ENCODE measurements at places on chromosomes 2 and 18.
A peak's percentile ranks its signal among the peaks of the same experiment; 100 is the strongest.

DNA sequence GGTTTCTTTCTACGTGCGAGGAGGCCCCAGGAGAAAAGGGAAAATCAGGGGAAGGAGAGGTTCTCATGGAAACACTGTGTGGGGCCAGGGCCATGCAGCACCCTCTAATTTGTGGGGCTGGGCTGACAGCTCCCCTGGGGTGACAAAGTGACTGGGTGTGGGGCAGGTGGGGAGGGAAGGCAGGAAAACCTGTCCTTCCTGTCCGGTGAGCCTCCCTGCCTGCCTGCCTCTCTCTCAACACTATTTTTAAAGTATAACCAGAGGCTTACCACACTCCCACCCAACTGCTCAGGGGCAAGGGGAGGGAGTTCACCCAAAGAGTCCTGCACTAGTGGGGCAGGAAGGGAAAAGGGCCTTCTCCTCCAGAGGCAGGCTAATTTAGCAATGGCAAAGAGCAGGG is 10.5 kb upstream of the EPAS1 start:
- DNase-seq = no peak

DNA sequence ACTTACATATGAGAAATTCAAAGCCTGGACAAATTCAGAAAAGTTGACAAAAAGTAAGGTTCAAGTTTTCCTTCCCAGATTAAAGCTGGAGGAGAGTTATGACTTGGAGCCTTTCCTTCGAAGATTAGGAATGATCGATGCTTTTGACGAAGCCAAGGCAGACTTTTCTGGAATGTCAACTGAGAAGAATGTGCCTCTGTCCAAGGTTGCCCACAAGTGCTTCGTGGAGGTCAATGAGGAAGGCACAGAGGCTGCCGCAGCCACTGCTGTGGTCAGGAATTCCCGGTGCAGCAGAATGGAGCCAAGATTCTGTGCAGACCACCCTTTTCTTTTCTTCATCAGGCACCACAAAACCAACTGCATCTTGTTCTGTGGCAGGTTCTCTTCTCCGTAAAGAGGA is 17.0 kb downstream of the SERPINB8 start:
- DNase-seq = no peak

GRCh38 chr2:27249891-27250651 is 12.8 kb downstream of the SLC30A3 start:
- DNase-seq = no peak

- no peak for DNase-seq
These were observed 8.8 kb downstream of the HDAC4 start for GRCh38 chr2:239392072-239392357.

GRCh38 chr2:100381240-100381639 is 36.2 kb downstream of the CHST10 start:
- DNase-seq = peak; percentile 49

DNA sequence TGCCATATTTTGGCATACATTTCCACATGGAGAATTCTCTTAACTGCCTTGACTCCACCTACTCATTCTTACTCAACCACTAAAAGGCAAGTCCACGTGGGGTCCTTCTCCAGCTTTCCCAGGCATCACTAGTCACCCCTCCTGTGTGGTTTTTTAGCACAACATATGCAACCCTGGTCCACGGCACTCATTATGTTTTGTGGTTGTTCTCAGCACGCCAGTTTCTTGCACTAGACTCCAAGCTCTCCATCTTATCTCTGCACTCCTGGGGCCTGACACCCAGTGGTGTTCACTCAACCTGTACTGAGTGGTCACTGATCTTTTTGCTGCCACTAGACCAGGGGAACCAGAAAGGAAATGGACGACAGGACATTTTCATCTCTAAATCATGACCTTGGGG is 18.0 kb downstream of the MARCHF4 start:
- no peak for DNase-seq
